ENCODE measurements at places on chromosomes 6 and 20. TPM values are rescaled to one million over a fixed set of nuclear protein-coding genes. Genes with fewer than 3 reads are reported as not detected.

- H3K4me1 ChIP-seq, result peaks cover 24% of the 10 kb centered on the region
- no peaks in the 10 kb centered on the region for H3K27me3 ChIP-seq
- peak overlapping the region; percentile 77 for H3K27ac ChIP-seq
- no peaks in the 10 kb centered on the region for H3K36me3 ChIP-seq
Measured at GRCh38 chr6:150231525-150231850, 88.6 kb downstream of the PPP1R14C start.

DNA sequence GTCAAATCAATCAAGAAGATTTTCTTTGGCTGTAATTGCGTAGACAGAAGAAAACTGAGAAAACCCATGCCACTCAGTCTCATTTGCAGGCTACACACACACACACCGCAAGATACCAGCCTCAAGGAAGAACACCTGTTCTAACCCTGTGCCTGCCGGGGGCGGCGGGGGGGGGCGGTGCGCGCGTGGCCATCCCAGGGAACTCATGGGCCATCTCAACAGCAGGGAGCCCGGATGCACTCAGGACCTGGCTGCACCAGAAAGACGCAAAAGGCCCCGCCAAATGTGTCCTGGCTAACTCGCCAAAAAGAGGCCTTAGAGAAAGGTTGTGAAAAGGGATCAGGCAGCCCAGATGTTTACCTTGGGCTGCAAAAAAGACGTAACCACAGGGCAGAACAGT lies 2.1 kb downstream of the B3GAT2 start:
- H3K4me3 ChIP-seq, result no peak overlapping the region
- H3K27ac ChIP-seq, result no peak overlapping the region
- peaks cover 65% of the 10 kb centered on the region for H3K27me3 ChIP-seq

GRCh38 chr20:38804682-38805501 lies 605 bp upstream of the PPP1R16B start:
- H3K4me3 ChIP-seq, result peak overlapping the region; percentile 50
- peaks cover 27% of the 10 kb centered on the region for H3K27me3 ChIP-seq
- H3K4me1 ChIP-seq, result peaks cover 3% of the 10 kb centered on the region

- DNase-seq, result no peak
- H3K36me3 ChIP-seq, result no peaks in the 10 kb centered on the region
- peaks cover 7% of the 10 kb centered on the region for H3K27me3 ChIP-seq
- peak overlapping the region; percentile 76 for H3K27ac ChIP-seq
- H3K4me3 ChIP-seq, result peak overlapping the region; percentile 74
Measured at GRCh38 chr6:26327450-26328264, 37.3 kb upstream of the BTN3A2 start.

GRCh38 chr6:142246960-142247359 lies 54.8 kb upstream of the ADGRG6 start:
- no peak for DNase-seq
- H3K27me3 ChIP-seq, result no peaks in the 10 kb centered on the region
- H3K4me1 ChIP-seq, result no peaks in the 10 kb centered on the region
- H3K36me3 ChIP-seq, result peaks cover 1% of the 10 kb centered on the region

- H3K27ac ChIP-seq, result peak overlapping the region; percentile 32
- DNase-seq, result no peak
- H3K4me3 ChIP-seq, result no peak overlapping the region
- H3K4me1 ChIP-seq, result peaks cover 77% of the 10 kb centered on the region
Measured at GRCh38 chr20:32364554-32365208, 6.5 kb downstream of the ASXL1 start.

GRCh38 chr20:24340933-24341332 lies 128.5 kb upstream of the SYNDIG1 start:
- H3K4me1 ChIP-seq, result peaks cover 7% of the 10 kb centered on the region
- H3K4me3 ChIP-seq, result no peak overlapping the region
- H3K36me3 ChIP-seq, result no peaks in the 10 kb centered on the region
- DNase-seq, result no peak
- no peaks in the 10 kb centered on the region for H3K27me3 ChIP-seq

DNA sequence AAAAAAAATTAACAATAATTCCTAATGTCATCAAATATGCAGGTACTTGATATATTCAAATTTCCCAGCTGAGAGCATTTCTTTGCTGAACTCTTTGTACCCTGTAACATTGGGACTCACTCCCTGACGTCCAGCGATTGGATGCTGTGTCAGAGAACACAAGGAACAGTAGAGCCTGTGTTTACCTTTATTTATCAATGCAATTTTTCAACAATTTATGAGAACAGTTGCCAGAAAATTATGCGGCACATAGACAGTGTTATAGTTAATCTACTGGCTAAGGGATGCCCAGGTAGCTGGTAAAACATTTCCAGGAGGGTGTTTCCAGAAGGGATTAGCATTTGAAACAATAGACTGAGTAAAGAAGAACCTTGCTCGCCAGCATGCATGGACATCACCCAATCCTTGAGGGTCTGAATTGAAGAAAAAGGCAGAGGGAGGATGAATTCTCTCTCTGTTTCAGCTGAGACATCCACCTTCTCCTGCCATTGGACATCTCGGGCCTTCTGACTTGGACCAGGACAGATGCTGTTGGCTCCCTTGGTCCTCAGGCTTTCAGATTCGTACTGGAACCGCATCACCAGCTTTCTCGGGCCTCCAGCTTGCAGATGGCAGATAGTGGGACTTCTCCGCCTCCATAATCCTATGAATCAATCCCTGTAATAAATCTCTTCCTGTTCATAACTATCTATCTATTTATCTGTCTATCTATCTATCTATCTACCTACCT lies 42.2 kb upstream of the NCOA3 start:
- no peaks in the 10 kb centered on the region for H3K36me3 ChIP-seq
- no peaks in the 10 kb centered on the region for H3K27me3 ChIP-seq
- no peak overlapping the region for H3K4me3 ChIP-seq
- no peak for DNase-seq

- no peak overlapping the region for H3K27ac ChIP-seq
- H3K36me3 ChIP-seq, result no peaks in the 10 kb centered on the region
- no peak for DNase-seq
Measured at GRCh38 chr20:47054945-47055344, 160.3 kb downstream of the EYA2 start.

DNA sequence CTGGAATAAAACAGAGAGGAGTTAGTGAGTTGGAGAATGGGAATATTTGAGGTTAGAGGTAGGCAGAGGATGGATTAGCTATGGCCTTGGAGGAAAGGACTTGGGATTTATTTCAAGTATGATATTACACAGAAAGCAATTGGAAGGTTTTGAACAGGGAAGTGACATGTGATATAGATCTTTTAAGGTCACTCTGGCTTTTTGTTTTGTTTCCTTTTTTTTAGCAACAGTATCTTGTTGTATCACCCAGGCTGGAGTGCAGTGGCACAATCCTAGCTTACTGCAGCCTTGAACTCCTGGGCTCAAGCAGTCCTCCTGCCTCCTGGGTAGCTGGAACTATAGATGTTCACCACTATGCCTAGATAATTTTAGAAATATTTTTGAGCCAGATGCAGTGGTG lies 190.3 kb downstream of the UTRN start:
- no peak overlapping the region for H3K4me3 ChIP-seq
- H3K4me1 ChIP-seq, result peaks cover 23% of the 10 kb centered on the region
- no peaks in the 10 kb centered on the region for H3K27me3 ChIP-seq
- DNase-seq, result no peak
- H3K27ac ChIP-seq, result peak overlapping the region; percentile 6

DNA sequence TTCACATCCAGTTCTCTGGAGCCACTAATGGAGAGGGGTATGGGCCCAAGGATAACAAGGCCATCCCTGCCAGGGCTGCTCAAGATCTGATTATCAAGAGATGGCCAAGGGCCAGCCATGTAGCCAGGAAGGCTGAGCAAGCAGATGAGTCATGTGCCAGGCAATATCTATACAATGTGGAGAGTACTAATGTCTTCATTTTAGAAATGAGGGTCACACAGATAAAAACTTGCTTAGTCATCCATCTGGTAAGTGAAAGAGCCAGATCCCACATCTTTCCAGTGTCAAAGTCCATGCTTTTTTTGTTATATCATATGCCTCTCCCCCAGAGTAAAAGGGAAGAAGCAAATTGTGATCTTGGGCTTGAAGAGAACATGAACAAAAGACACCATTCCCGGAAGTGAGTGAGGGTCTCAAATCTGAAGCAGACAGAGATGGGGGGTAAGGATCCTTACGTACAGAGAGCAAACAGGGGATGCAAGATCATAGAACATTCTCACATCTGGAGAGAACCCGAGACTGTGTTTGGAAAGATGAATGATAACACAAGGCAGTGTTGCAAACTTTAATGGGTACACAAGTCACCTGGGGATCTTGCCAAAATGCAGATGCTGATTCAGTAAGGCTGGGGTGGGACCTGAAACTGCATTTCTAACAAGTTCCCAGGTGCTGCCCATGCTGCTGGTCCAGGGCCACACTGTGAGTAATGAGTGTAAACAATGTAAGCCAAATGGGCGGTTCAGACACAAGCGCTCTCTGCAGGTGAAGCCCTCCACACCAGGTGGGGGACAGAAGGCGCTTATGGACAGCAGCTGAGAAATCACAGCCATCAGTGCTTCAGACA lies 20.0 kb upstream of the GSTA3 start:
- H3K4me3 ChIP-seq, result no peak overlapping the region
- no peaks in the 10 kb centered on the region for H3K27me3 ChIP-seq
- no peak for DNase-seq
- H3K4me1 ChIP-seq, result peaks cover 6% of the 10 kb centered on the region

GRCh38 chr6:53640361-53640760 lies 25.2 kb downstream of the KLHL31 start:
- no peak overlapping the region for H3K4me3 ChIP-seq
- peaks cover 2% of the 10 kb centered on the region for H3K4me1 ChIP-seq
- no peak overlapping the region for H3K27ac ChIP-seq
- H3K36me3 ChIP-seq, result no peaks in the 10 kb centered on the region
- H3K27me3 ChIP-seq, result no peaks in the 10 kb centered on the region

DNA sequence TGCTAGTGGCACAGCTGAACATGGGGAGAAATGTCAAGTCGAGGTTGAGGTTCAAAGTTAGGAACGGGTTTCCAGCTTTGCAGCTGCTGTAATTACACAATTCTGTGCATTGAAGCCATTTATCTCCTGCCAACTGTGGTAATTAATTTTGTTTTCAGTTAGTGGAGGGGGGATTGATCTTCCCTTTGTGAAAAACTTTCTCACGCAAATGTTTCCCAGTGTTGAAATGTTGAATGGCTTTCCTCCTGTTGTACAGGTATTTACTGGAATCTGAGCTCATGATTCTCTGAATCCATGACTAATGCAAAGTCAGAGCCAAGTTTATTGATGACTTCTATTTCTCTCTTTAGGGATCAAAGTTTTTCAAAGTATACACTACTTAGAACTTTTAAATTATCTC lies 198.4 kb upstream of the SLC35B3 start:
- H3K4me3 ChIP-seq, result no peak overlapping the region
- H3K4me1 ChIP-seq, result no peaks in the 10 kb centered on the region

GRCh38 chr20:6524305-6524704 lies 243.2 kb upstream of the BMP2 start:
- no peak overlapping the region for H3K27ac ChIP-seq
- H3K27me3 ChIP-seq, result no peaks in the 10 kb centered on the region
- H3K36me3 ChIP-seq, result peaks cover 9% of the 10 kb centered on the region
- H3K4me1 ChIP-seq, result peaks cover 6% of the 10 kb centered on the region

DNA sequence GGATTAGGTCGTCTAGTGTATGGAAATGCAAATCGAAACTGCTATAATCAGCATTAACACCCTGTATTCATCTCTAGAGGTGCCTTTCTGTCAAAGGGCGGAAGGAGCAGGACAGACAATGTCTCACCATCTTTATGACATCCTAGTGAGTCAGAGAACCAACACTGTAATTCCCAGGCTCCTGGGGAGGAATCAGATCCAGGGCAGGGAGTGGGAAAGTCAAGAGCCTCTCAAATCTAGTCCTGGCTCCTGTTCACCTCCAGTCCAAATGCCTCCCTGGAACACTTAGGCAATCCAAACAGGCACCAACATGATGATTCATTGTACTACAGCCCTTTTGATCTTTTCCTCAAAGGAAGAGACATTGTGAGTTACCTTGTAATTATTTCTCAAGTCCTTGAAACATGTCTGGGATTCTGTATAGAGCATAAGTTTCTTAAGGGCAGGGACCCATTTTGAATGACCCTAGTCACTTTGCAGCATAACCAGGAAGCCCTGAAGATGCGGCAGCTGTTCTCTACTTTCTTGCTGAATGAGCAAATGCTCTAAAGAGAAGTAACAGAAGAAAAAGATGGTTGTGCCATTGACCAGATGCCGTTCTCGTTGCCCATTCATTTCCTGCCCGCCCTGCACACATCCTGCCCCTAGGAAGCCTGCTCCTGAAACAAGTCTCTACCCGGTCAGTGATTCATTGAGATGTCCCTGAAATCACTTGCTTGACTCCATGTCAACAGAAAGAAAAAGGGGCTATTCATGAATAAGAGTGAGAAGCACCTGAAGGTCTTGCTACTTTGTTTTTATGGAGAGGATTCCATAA lies 112.8 kb upstream of the JARID2 start:
- H3K4me3 ChIP-seq, result no peak overlapping the region
- peaks cover 9% of the 10 kb centered on the region for H3K4me1 ChIP-seq
- peak overlapping the region; percentile 32 for H3K27ac ChIP-seq
- H3K36me3 ChIP-seq, result no peaks in the 10 kb centered on the region
- H3K27me3 ChIP-seq, result no peaks in the 10 kb centered on the region
- no peak for DNase-seq

GRCh38 chr20:8981482-8981881 lies 87.4 kb upstream of the PLCB4 start:
- H3K4me1 ChIP-seq, result no peaks in the 10 kb centered on the region
- no peaks in the 10 kb centered on the region for H3K27me3 ChIP-seq

- H3K27me3 ChIP-seq, result peaks cover 20% of the 10 kb centered on the region
- H3K4me1 ChIP-seq, result no peaks in the 10 kb centered on the region
- no peaks in the 10 kb centered on the region for H3K36me3 ChIP-seq
- no peak for DNase-seq
- no peak overlapping the region for H3K4me3 ChIP-seq
- no peak overlapping the region for H3K27ac ChIP-seq
Measured at GRCh38 chr20:53195876-53196610, 223.9 kb downstream of the TSHZ2 start.

DNA sequence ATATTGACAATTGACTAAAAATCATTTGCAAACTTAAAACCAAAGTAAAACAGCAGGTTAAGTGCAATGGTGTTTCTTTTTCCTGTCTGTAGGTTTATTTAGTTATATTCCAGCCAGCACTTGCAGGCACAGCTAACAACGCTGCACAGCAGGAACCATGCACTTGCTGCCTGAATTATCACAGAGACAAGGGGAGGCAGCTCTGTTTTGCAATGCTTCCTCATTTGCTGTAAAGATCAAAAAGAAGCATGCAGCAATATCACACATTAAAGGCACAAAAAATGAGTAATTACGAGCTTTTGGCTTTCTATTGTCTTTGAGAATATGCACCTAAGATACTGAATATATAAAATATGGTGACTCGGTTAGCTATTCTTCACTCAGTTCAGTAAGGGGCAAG lies 241.9 kb downstream of the EPHA7 start:
- no peaks in the 10 kb centered on the region for H3K36me3 ChIP-seq
- peaks cover 9% of the 10 kb centered on the region for H3K4me1 ChIP-seq
- no peaks in the 10 kb centered on the region for H3K27me3 ChIP-seq
- DNase-seq, result no peak
- no peak overlapping the region for H3K27ac ChIP-seq

The TCF19 gene
- 7.9 TPM for total RNA-seq

The ENPP3 gene
- total RNA-seq, result not detected

The HDGFL1 gene
- total RNA-seq, result not detected

The RSPH9 gene
- total RNA-seq, result 0.38 TPM

The PNPLA1 gene
- not detected for total RNA-seq

The SNAP91 gene
- 0.23 TPM for total RNA-seq

The GPR63 gene
- 1.1 TPM for total RNA-seq

The TMEM74B gene
- total RNA-seq, result 0.65 TPM

The DCDC2 gene
- total RNA-seq, result not detected

The SMLR1 gene
- not detected for total RNA-seq

The ZC2HC1B gene
- not detected for total RNA-seq

The CNR1 gene
- total RNA-seq, result not detected

The TAGAP gene
- total RNA-seq, result not detected

The ADGB gene
- total RNA-seq, result not detected

The LRRC73 gene
- total RNA-seq, result 0.24 TPM

The GHRH gene
- total RNA-seq, result not detected

The KIF25 gene
- not detected for total RNA-seq

Measured in chondrocyte (in vitro differentiated cells).